NCI-H510A (cell line): ENCODE measurements at places on chromosomes 6 and 20.

GRCh38 chr20:23477223-23477622 lies 13.7 kb upstream of the CST8 start:
- no peak for DNase-seq

DNA sequence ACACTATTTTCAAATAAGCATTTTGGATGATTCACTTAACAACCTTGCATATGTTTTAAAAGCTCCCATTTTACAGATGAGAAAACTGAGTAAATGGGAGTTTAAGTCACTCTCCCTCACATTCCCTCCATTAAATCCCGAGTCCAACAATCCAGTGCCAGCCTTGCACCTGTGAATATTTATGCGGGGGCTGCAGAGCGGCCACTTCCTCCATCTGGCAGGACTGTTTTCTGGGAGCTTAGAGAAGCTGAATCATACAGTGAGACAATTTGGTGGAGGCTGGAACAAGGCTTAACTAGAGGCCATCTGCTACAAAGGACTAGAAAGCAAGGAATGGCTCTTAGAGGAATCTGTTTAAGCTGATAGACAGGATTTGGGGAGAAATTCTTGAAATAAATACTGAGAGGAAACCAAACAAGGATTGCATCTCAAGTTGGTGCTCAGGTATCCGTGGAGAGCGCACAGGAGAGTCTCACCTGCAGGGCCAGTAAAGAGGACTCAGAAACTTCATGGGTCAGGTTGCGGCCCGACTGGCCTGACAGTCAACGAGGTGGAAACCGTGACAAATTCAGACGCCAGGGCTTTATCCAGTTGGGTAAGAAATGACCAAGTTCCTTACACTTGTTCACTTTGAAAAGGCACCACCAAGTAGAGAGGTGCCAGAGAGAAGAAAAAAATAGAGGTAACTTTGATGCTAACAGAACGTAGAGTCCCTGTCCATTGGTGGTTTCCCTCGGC lies 478.5 kb downstream of the QKI start:
- no peak for DNase-seq

GRCh38 chr6:1144842-1145767 lies 166.8 kb upstream of the FOXQ1 start:
- DNase-seq, result no peak

DNA sequence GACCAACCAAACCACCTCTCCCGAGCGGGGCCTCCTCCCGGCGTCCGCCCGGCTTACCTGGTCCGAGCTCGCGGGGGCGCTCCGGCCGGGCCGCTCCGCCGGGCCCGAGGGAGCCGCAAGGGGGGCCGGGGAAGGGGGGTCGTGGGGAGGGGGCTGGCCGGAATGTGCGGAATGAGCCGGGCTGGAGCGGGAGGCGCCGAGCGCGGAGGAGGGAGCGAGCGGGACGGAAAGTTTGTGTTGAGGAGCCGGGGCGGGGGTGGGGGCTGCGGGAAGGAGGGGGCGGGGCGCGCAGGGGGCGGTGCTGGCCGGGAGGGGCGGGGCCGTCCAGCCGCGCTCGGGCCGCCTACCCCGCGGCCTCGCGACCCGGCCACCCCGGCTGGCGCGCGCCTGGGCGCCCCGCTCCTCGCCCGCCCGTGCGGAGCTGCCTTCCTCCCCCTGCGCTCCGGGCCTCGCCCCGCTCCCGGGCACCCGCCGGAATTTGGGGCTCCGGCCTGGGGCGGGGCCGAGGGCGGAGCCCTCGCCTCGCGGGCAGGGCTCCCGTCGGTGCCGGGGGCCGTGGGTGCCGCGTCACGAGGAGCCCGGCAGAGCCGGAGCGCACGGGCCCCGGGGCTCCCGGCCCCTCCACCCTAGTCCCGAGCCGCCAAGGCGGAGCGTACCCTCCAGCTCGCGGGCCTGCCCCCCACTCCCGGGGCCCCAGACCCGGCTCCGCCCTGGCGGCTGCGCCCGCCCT lies at the start of gene TEAD3:
TSS of gene TEAD3 (minus strand) at position 239 of the 730 bp plus-strand sequence.
- peak; percentile 57 for DNase-seq

DNA sequence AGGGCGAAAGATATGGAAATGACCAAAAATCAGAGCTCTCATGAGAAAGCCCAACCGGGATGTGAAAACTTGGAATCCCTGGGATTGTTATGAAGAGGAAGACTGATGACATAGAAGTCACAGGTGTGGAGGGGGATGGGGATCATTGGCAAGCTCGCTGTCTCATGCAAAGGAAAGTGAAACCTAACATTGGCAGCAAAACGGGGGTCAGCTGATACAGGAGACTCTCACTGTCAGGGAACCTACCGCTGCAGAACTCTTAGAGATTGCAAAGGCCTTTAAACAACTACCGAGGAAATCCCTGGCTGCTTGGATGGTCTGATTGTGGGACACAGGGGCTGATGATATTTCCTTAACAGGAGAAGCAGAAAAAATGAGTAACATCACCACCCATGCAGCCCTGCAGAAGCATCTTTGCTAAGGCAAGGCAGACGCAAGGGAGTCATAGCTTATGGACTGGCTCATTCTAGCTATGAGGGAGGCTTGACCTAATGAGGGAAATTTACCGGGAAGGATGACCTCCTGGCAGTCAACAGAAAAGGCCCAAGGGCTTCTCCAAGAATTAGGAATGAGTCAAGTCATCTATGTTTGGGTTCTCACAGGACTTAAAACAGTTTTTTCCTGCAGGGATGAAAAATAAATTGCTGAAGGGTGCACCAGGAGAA lies 7.0 kb downstream of the MUC21 start:
- no peak for DNase-seq

GRCh38 chr6:71287038-71287437 lies 1.6 kb upstream of the OGFRL1 start:
- DNase-seq, result no peak

- DNase-seq, result no peak
Observed at GRCh38 chr6:86251106-86251505, 608.4 kb upstream of the SYNCRIP start.

DNA sequence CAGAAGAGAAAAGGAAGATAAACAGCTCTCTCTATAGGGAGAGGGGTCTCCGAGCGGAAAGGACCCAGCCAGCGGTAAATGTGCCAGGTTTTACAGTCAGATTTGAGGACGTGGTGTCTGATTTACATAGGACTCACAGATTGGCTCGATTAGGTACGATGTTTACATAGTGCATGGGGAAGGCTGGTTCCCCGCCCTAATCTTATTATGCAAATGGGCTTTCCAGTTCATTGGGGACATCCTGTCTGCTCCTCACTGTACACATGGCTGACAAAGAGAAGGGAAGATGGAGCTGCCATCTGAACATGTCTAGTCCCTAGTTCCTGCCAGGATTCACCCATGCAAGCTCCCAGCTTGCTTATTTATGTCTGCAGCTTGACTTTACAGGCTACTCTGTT lies 119.9 kb downstream of the RNF144B start:
- DNase-seq, result peak; percentile 72

DNA sequence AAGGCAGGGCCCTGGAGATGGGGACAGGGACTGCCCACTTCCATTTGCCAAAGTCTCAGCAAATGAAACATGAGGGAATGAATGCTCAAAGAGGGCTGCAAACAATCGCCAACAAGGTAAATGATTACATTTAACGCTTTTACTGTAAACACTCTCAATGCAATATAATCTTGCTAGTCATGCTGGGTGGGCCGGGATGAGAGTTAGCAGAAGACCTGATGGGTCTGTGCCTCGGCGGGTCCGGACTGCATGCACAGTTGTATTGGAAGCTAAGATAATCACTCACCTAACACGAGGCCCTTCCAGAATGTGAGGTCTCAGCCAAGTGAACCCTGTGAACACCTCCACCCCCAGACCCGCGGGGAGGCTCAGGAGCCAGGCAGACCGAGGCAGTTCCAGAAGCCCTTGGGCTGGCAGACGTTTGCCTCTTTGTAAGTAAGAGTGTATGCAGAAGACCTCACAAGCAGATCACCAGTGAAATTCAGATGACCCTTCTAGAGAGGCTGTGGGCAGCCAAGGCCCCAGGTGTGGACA lies 4.7 kb upstream of the SLCO4A1 start:
- DNase-seq, result no peak

GRCh38 chr6:152189736-152190135 lies 382.3 kb downstream of the ESR1 start:
- DNase-seq, result no peak

DNA sequence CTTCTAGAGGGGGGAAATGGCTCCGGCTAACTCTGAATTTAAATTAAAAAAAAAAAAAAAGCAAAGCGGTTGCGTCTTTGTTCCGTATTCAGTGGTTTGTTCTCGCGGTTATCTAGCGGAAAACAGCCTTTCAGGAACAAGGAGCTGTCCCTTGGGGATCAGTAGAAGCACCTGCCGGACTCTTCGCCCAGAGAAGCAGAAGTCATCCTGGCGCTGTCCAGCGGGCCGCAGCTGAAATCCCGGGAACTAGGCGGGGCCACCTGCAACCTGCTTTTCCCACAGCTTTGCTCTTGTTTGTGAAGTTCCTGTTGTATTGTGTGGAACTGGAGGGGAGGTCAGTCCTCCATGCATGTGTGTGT lies 43.9 kb upstream of the GJE1 start:
- peak; percentile 6 for DNase-seq

DNA sequence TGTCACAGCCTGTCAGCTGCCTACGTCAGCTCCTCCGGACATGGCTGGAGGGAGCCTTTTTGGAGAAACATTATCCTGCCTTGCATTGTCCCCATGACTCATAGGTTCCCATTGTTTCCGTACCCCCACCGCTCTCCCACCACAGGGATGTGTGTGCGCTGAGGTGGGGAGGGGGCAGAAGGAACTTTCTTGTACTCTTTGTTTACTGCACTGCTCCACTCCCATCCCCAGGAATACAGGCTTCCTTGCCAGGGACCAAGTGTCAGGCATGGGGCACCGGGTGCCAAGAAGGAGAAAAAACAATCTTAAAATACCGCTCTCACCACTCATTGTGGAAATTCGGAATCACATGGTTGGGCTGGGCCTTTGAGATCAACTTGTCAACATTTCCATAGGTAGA lies 51.0 kb downstream of the KCNK5 start:
- DNase-seq, result no peak
